Stomach (tissue), 19 donors: ENCODE measurements at places on chromosomes 11 and 22. TPM values are rescaled to one million over a fixed set of nuclear protein-coding genes. Genes with fewer than 3 reads are reported as not detected.
A peak's percentile ranks its signal among the peaks of the same experiment; 100 is the strongest.

SLC29A2 gene
- total RNA-seq: 7.0 TPM

EIF3M gene
- total RNA-seq: 259 TPM

DNA sequence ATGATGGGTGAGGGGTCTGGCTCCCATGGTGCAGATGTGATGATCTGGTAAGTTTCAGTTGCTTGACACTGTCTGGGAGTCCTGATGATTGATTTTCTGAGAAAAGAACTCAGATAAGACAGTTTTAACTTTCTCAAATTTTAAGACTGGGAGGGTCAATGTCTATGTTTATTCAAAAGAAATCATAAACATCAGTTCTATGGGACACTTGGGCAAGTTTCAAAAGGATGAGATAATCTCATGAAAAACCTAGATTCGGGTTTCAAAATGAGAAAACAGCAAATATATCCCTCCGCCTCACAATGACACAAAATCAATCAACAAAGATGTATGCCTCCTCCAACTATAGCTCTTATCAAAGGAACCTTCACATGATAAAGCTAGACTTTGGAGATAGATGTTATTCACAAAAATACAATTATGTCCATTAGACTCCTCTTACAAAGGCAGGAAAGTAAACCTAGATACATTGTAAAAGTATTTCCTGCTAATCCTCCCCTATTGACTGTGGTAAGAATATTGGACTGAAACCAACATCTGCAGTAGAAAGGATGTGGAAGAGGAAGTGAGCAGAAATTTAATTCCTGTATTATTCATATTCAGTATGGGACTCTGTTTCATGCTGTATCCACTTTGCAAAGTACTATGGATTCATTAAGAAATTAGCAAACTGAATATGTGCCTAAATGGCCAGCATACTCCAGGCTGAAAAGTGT lies 21.6 kb downstream of the SVIP start:
- no peaks in the 10 kb centered on the region for H3K36me3 ChIP-seq
- no peak overlapping the region for H3K4me3 ChIP-seq
- no peaks in the 10 kb centered on the region for H3K27me3 ChIP-seq
- DNase-seq: no peak

DNA sequence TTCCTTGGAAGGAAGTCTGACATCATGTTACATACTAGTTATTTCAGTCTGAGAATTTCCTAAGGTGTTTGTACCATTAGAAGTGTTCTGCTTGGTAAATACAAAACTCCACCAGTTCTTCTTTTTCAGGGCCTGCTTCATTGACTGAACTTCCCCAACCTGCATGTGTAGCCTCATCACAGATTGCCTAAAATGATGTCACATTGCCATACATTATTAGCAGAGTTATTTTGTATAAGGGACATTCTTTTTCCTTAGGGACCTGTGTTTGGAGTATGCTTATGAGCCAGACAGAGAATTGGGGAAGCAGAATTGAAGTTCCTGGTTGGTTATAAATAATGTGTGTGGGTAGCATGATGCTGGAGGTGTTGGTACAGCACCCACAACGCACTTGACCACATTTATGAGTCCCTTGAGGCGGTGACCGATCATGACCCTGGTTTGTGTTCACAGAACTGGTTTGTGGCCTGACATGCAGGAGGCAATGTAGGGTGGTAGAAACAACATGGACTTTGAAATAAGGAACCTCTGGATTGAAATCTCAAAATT lies 16.4 kb upstream of the MMP7 start:
- no peaks in the 10 kb centered on the region for H3K27me3 ChIP-seq
- H3K27ac ChIP-seq: no peak overlapping the region
- no peaks in the 10 kb centered on the region for H3K36me3 ChIP-seq

- H3K36me3 ChIP-seq: no peaks in the 10 kb centered on the region
- no peak overlapping the region for H3K27ac ChIP-seq
- H3K27me3 ChIP-seq: no peaks in the 10 kb centered on the region
- no peak for DNase-seq
- no peaks in the 10 kb centered on the region for H3K4me1 ChIP-seq
Measured at GRCh38 chr11:106384429-106384828, 307.0 kb downstream of the AASDHPPT start.

GRCh38 chr22:44116331-44116730 lies 64.4 kb upstream of the PARVG start:
- no peaks in the 10 kb centered on the region for H3K4me1 ChIP-seq
- H3K36me3 ChIP-seq: peaks cover 25% of the 10 kb centered on the region
- no peak overlapping the region for H3K4me3 ChIP-seq
- no peak overlapping the region for H3K27ac ChIP-seq
- no peak for DNase-seq

DNA sequence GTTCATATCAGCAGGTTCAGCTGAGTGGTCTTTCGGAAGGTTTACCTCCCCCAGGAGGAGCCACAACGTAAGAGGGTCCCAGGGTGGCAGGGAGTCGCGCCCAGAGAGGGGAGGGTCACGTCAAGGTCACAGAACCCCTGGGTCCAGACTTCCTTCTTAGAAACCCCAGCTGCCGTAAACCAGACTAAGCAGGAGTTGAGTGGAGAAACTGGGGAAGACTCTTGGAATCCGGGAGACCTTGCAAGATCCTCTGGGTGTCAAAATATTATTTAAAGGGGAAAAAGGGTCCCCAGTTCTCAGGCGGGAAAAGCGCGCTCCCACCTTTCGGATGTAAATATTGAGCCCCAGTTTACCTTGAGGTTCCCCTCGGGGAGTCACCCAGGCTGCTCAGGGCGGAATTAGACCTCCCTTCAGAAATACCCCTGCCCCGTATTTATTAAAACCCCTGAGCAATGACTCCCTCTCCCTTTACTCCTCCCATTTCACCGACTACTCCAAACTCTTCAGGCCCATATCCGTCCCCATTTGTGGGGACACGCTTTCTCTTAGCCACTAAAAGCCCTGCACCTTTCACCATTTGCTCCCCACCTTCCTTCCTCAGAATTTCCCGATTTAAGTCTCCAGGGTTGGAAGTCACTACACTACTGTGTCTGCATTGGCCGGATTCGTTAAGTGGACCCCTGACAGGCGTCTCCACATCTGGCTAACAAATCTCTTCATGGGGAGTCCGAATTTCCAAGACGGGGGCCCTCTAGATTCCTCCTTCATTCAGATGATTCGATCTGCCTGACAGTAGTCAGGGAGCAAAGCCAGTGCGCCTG lies 4.2 kb downstream of the SLC17A6 start:
- H3K36me3 ChIP-seq: no peaks in the 10 kb centered on the region
- no peak overlapping the region for H3K27ac ChIP-seq
- no peak overlapping the region for H3K4me3 ChIP-seq
- H3K27me3 ChIP-seq: peaks cover 18% of the 10 kb centered on the region

- no peaks in the 10 kb centered on the region for H3K36me3 ChIP-seq
- peaks cover 29% of the 10 kb centered on the region for H3K4me1 ChIP-seq
- H3K4me3 ChIP-seq: no peak overlapping the region
- DNase-seq: peak; percentile 57
- no peak overlapping the region for H3K27ac ChIP-seq
Measured at GRCh38 chr22:36194971-36195370, 6.6 kb downstream of the APOL4 start.

- H3K4me1 ChIP-seq: peaks cover 36% of the 10 kb centered on the region
- H3K4me3 ChIP-seq: no peak overlapping the region
- peak; percentile 71 for DNase-seq
- no peaks in the 10 kb centered on the region for H3K36me3 ChIP-seq
Measured at GRCh38 chr11:69700278-69701140, 3.3 kb downstream of the FGF19 start.
